ENCODE measurements at places on chromosomes 12 and 14. TPM values are rescaled to one million over a fixed set of nuclear protein-coding genes. Genes with fewer than 3 reads are reported as not detected.
A peak's percentile ranks its signal among the peaks of the same experiment; 100 is the strongest.

DNA sequence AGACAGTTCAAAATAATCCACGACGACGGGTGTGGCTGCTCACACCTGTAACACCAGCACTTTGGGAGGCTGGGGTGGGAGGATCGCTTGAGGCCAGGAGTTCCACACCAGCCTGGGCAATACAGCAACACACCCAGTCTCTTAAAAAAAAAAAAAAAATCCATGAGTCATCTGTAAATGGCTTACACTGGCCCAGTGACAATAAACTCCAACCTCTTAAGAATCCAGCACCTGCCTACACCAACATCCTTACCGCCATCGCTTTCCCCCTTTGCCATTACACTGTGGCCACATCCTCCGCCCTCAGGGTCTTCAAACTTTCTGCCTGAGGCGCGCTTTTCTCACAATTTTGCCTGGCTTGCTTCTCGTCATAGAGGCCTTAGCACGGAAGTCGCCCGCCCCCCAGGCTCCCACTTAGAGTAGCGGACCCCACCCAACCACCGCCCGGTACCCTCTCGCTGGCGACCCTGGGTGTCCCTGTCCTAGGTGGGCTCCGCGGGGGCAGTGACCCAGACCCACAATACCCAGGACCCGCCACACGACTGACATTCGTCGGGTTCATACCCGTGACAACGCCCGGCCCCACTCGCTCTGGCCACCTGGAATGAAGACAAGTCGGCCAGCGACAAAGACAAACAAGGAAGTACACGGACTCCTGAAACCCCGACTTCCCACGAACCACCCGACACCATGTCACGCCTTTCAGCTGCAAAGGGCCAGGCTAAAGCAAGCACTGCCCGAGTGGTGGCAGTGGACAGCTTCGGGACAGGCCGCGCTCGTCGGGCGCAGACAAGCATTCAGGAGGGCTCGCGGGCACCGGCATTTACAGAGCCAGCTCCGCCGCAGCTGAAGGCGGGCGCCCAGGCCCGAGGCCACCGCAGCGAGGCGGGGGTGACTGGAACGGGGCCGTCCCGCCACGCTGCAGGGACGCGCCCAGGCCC, 636 bp downstream of the GOLGA3 start:
- DNase-seq = peak; percentile 7

DNA sequence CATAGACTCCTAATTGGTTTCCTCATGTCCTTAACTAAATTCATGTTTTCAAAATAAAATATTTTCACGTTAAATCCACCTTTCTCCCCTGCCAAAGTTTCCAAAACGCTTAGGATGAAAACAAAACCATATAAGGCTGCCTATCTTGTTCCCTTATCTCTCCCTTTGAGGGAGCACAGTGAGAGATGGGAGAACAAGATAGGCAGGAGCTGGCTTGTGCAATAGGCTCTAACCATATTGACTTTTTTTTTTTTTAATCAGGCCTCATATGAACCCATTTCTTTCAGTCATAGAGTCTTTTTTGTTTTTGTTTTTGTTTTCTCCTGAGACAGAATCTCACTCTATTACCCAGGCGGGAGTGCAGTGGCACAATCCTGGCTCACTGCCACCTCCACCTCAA, 184.9 kb downstream of the NRXN3 start:
- no peak for DNase-seq

DNA sequence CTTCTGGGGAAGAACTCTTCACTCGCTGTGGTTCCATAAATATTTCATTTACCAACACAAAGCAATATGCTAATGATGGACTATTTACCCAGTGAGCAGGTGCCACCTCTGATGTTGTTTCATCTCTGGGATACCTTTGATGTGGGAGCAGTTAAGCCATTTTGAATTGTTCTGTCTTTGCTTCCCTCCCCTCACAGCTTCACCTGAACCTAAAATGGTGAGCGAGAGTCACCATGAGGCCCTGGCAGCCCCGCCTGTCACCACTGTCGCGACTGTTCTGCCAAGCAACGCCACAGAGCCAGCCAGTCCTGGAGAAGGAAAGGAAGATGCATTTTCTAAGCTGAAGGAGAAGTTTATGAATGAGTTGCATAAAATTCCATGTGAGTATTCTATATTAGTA, 352.7 kb downstream of the SYT1 start:
- no peak for DNase-seq

- no peak for DNase-seq
Observed at GRCh38 chr12:106634206-106634605, 51.4 kb downstream of the RFX4 start.

DNA sequence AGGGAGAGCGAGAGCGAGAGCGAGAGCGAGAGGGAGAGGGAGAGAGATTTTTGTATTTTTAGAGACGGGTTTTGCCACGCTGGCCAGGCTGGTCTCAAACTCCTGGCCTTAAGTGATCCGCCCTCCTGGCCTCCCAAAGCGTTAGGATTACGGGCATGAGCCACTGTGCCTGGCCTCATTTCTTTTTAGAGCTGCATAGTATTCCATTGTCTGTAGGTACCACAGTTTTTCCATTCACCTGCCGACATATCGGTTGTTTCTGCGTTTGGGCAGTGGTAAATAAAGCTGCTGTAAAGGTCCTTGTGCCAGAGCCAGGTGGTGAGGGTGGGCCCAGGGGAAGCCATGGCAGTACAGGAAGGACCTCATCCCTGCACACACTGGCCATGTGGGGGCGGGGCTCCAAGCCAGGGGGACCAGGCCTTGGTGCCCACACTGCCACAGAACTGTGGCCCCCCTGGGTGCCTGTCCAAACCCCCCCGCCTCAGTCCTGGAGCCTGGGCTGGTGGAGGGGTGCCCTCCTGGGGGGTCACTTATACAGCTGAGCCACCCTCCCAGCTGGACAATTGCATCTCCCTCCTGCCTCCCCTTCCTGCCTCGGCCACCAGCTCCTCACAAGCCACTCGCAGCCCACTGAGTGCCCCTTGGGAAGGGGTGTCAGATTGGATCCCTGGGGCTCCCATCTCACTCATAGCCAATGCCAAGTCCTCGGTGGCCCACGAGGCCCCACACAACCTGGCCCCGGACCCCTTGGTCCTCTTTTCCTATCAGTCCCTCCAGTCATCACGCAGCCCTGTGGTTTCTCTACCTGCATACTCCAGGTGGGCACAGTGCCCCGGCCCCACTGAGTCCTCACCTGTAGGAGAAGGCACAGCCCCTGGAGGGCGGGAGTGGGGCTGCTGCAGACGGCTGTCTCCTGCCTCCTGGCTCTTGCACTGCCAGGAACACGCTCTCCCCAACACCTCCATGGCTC, 1.7 kb upstream of the PUS1 start:
- DNase-seq = no peak

GRCh38 chr12:69102856-69103255, 136.5 kb upstream of the CPSF6 start:
- DNase-seq = no peak

GRCh38 chr12:95796982-95797289, 6.4 kb upstream of the NTN4 start:
- DNase-seq = no peak

DNA sequence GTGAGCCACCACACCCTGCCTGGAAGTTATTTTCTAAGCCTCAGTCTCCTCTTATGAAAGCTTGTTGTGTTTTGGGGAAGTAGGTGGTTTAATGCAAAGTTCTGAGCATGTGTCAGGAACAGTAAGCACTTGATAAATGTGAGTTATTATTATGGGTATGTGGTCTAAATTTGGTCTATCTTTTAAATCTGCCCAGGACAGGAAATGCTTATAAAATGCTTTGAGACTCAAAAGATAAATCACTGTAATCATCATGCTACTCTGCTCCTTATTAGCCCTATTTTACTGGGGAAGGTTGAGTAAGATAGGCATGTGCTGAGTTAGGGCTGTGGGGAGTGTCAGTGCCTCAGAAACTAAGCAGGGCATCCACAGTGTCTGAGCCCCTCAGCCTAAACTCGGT, 13.1 kb upstream of the SRSF5 start:
- DNase-seq = no peak

DNA sequence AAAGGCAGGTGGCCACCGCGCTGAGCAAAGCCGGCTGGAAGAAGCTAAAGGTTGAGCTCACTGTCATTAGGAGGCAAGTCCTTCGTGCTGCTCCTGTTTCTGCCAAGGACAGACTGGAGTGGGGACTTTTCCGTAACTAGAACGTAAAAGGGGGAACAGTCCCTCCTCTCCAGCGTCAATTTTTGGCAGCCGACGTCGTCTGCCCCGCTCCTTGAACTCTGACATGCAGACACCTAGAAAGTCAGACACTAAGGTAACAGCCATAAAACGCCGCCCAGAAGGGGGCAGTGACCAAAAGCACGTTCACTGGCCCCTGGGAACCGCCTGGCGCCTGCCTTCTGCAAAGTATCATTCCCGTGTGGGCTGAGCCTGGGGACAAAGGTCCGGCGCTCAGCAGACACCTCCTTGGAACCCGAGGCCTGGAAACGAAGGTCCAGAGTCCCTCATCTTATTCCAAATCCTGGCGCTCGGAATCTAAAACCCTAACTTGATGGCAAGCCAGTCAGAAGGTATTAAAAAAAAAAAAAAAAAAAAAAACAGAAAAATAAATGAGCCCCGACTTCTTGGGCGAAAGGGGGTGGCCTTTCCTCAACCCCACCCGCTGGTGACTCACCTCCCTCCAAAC, 1.1 kb upstream of the LRP1 start:
- DNase-seq = no peak

DNA sequence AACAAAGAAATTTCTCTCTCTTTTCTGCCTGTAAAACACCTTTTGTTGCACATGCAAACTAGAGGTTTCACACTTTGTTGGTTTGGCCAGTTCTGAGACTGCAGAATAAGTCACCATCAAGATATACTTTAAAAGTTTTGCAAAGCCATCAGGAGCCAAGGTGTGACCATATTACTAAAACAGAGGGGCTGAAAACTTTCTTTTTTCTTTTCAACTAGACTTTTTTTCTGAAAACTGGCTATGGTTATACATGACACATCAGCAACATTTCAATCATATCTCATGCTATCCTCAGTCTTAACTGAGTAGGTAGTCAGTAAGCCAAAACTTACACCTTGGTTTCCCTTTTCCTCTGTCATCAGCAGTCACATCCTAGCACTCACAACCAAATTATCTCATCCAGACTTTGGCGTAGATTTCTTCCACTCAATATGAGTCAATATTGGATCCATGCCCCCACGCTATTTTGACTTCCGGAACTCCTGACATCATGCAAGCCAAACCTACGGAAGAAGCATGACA, 4.1 kb upstream of the IFNG start:
- DNase-seq = no peak

DNA sequence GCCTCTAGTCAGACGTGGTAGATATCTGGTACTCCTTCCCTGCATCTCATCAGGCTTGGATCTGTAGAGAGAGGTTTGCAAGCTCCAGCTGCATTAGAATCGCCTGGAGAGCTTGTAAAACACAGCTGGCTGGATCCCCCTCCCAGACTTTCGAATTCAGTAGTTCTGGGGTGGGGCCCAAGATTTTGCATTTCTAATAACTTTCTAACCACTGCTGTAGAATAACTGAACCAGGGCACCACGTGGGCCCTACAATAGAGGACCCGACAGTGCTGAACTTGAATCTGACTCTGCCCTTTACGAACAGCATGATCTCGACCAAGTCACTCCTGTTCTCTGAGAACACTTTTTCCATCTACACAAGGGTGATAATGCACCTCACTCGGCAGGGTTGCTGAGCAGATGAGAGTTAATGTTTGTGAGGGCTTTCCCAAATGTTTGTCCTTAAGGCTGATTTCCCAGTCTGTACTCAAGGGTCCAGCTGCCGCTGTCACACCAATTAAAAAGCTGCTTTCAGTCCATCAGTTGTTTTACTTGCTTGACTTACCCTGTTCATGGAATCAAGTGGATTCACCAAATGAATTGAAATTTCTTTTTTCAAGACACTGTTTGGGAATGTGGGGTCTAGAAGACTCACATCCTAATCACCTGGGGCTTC, 86.6 kb upstream of the SLC24A4 start:
- no peak for DNase-seq

- no peak for DNase-seq
Observed at GRCh38 chr14:59961518-59962062, 41.6 kb downstream of the LRRC9 start.

DNA sequence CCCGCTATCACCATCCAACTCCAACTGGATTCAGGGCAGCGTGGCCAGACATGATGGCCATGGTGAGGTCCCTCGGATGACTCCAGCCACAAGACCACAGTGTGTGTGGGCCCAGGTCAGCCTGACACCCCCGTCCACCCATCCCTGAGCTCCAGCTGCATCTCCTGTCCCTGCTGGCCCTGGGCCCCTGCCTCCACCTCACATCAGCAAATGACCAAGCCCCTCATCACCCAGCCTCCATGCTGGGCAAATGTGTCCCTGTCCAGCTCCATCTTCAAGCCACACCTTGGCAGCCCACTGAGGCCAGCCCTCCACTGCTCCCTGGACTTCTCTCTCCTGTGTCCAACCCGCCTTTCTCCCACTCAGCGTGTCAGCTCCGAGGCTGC, 3.2 kb downstream of the GPR132 start:
- DNase-seq = no peak

GRCh38 chr12:93642751-93643150, 34.4 kb upstream of the CRADD start:
- DNase-seq = no peak

DNA sequence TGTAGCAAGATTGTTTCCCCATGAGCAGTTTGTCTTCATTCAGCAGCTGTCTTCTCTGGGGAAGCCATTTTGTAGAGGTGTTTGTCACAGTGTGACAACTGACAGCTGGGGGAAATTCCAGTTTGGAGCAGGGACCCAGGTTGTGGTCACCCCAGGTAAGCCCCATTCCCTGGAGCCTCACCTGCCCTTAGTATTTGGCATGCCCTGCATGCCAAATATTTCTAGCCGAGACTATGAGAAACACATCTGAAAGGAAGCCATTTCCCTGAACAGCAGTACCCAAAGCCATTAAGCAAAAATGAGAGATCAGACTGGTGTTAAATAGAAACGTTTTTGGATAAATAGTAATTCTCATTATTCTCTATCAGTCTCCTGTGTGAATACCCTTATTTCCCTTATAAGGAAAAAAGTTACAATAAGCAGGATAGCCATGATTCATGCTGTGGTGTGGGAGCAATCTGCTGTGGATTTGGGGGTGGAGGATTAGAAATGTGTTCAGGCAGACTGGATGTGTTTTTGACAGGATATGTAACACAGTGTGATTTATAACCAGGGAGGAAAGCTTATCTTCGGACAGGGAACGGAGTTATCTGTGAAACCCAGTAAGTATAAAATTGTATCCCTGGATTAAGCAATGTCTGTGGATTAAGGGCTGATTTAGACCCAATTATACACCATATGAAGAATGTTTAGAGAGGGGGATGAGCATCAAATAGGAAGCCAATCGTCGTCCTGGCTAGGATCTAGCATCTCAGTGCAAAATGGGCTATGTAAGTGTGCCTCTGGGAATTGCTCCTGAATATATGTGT, 68.9 kb downstream of the DAD1 start:
- no peak for DNase-seq

GRCh38 chr12:91241756-91242155, 59.1 kb upstream of the DCN start:
- no peak for DNase-seq

Gene EXOC3L4
- not detected for total RNA-seq

Gene TAS2R7
- not detected for total RNA-seq

Gene PPFIA2
- total RNA-seq = 23.0 TPM

Gene AMDHD1
- total RNA-seq = not detected

Data from thoracic aorta (tissue), 2 donors.